Activated T-cell treated with anti-CD3 and anti-CD28 coated beads, Interleukin-2, amount 50 U/mL, for 48 hours (primary cell): ENCODE measurements at places on chromosomes 1 and 21.
A peak's percentile ranks its signal among the peaks of the same experiment; 100 is the strongest.

DNA sequence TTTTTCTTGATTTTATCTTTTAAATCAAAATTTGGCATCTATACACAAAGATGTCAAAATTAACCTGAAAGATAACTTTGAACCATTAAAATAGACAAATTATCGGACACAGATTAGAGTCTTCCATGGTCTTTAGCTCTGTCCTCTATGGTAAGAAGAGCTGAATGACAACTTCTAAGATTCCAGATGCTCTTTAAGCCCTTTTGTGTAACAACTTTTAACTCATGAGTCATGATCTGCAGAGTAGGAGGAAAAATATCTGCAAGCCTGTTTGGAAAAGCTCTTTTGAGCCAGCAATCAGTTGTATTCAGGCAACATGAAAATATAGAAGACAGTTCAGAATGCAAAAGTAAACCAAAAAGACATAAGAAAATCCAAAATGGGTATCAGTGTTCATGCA, 37.8 kb downstream of the TTC13 start:
- DNase-seq = no peak

- DNase-seq = no peak
These were observed 590.6 kb downstream of the NUF2 start for GRCh38 chr1:163912170-163912884.

DNA sequence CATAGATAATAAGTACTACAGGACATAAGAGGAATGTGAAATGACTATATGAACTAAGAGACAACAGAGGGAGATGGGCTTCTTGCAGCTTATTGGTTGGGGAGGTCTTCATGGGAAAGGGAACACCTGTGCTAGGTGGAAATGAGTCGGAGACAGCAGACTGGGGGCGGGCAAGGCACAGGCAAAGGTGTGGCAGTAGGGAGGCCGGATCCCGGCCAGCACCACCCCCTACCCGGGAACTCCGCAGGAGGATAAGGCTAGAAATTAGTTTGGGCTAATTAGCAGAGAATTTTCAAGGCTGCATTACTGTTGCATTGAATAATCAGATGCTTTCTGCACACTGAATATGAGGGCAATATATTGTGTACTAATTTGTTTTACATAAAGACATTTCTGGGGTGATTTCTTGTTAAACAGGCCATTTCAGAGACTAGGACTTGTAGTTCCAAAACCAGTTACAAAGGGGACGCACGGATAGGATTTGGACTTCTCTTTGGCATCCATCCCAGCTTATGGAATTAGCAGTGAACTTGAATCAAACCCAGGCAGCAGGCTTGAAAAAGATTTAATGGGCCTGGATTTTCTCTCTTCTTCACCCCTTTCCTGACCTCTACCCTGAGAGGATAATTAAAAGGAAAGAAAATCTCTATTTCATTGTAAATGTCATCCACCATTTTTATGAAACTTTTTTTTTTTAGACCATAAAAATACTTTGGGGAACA, 2.2 kb upstream of the HUNK start:
- DNase-seq = no peak

DNA sequence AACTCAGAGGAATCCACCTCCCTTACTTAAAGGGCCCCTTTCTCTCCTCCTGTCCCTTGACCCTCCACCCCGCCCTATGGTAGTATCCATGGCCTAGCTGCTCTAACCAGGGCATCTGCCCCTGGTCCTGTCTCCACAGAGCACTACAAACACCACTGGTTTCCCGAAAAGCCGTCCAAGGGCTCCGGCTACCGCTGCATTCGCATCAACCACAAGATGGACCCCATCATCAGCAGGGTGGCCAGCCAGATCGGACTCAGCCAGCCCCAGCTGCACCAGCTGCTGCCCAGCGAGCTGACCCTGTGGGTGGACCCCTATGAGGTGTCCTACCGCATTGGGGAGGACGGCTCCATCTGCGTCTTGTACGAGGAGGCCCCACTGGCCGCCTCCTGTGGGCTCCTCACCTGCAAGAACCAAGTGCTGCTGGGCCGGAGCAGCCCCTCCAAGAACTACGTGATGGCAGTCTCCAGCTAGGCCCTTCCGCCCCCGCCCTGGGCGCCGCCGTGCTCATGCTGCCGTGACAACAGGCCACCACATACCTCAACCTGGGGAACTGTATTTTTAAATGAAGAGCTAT, 1.7 kb downstream of the BTG2 start:
- DNase-seq = peak; percentile 69

- no peak for DNase-seq
These were observed 44.0 kb upstream of the LRRN2 start for GRCh38 chr1:204729516-204729915.

GRCh38 chr1:3441410-3441847, 13.0 kb upstream of the ARHGEF16 start:
- no peak for DNase-seq

GRCh38 chr1:89780721-89781120, 40.1 kb upstream of the LRRC8D start:
- DNase-seq = no peak

- no peak for DNase-seq
These were observed 19.5 kb upstream of the SELENON start for GRCh38 chr1:25780318-25781129.

DNA sequence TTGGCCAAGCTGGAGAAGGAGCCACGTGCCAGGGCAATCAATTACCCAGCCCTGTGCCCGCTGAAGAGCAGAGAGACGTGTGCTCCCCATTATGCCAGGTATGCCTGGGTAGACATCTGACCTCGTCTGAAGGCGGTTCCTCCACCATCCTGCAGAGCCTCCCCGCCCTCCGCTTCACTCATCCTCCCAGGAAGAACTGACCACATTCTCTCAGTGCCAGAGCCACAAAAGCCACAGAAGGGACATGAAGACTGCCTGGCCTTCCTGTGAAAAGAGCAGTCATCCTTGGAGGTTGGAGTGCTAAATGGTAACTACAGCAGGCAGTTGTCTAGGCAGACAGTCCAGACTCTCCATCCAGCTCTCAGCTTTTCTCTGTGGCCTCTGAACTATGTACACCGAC, 12.0 kb downstream of the SYT2 start:
- DNase-seq = no peak

DNA sequence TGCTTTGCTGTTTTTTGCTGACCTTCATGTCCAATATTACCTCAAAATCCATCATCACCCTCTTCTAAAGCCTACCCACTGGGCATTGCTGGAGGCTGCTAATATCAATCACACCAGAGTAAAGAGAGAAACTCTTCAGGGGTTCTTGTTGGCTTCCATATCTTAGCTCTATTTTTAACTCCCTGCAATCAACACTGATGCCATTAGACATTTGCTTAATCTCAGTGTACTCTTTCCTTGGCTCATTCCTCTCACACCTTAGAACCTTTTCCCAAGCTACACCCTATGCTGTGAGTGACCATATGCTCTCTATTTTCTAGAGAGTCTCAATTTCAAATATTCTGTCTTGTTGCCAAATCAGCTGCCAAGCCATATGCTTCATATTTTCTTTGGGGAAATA, 40.6 kb upstream of the RABGAP1L start:
- DNase-seq = no peak

- no peak for DNase-seq
These were observed 16.9 kb downstream of the ATG4C start for GRCh38 chr1:62800825-62801306.

DNA sequence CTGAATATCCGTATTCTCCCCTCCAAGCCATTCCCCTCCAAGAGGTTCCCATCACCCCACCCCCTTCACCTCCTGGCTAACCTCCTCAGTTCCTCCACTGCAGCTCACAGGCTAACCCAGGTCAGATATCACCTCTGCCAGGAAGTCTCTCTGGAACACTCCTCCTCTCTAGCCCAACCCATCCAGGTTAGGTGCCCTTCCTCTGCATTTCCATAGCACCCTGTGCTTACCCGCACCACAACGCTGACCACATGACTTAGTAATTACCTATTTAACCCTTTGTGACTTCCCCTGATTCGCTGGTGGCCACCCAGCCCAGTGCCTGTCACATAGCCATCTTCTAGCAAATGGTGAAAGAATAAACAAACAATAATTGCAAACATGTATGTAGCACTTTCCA, 49.5 kb upstream of the IFFO2 start:
- DNase-seq = peak; percentile 16

DNA sequence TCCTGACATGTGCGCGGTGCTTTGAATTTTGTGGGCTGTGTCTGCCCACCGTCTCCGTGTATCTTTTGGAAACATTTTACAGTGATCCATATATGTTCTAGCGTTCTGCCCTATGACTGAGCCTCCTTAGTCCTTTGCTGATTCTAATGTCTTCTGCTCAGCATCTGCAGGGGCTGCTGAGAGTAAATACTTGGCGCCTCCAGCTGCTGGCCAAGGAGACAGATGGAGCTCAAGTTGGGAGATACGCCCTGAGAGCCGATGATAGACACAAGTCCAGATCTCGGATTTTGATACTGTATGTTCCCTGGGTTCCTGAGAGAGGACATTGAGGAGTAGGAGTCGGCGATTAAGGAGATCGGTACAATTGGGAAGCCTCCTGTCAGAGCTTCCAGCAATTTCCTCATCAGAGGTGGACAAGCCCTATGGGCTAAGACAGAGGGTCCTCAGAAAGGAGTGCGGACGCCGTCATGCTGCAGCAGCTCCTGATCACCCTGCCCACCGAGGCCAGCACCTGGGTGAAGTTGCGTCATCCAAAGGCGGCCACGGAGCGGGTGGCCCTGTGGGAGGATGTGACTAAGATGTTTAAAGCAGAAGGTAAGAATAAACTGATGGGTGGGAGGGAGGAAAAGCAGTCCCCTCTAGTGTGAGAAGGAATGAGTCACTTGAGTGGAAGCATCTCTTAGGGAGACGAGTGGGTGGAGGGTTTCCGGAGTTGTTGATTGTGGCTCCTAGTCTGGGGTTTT, 390 bp downstream of the ZFP69B start:
- peak; percentile 91 for DNase-seq

DNA sequence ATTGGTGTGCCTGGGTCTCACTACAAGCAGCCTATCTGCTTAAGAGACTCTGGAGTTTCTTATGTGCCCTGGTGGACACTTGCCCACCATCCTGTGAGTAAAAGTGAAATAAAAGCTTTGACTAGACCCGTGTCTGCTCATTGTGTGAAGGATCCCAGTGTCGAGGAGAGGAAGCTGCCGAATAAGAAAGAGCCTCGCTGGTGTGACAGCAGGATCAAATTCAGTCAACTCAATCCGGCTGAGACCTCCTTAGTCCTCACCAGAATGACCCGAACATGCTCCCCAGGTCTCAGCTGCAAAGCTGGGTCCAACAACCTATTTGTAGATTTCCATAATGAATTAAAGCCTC, 14.8 kb downstream of the CD2 start:
- DNase-seq = peak; percentile 75

DNA sequence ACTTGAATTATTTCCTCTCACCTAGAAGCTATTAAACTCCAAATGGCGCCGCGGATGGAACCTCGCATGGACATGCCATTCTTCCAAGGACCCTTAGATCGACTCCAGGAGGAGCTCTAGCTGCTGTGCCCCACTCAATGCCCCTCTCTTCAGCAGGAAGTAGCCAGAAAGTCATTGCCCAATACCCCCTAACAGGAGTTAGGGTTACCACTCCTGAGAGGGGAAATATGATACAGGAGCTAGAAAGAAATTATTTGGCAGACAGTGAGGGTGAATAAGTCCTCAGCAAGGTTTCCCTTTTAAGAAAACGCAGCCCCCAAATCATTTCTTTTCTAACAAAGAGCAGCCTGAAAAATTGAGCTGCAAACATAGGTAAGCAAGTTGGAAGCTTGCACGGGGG, 28.6 kb downstream of the TFB2M start:
- DNase-seq = no peak

DNA sequence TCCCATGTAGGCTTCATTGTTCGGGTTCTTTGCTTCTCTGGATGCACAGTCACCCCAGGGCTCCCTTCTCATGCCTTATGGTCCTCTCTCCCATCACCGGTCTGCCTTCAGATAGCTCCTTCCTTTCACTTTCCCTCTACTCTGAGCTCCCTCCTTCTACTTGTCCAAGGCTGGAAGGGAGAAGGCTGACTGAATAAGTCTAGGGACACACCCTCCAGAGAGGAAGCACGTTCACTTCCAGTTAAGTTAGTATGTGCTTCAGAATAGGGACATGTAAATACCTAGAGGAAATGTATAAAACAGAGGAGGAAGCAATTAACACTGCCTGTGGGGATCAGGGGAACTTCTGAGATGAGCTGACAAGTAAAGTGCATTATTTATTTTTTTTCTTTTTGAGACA, 23.5 kb downstream of the CXADR start:
- DNase-seq = no peak

DNA sequence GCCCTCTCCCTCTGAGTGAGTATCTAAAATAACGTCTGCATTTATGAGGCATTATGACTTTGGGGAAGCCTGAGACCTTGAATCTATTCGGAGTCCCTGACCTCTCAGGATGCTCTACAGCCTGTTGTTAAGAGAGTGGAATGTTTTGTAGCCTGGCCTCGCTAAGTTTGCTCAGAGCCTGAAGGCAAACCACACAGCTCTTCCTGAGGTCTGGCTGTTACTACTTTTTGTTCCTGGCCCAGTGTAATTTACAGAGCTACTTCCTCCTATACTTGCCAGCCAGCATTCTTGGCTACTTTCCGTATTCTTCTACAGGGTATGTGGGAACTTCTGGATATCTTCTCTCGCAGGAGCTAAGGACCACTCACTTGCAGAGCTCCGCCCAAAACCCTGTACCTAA, 3.6 kb upstream of the ZMYM4 start:
- DNase-seq = no peak

GRCh38 chr1:54273795-54274163, 73.8 kb downstream of the MRPL37 start:
- no peak for DNase-seq

- no peak for DNase-seq
These were observed 7.4 kb downstream of the AZIN2 start for GRCh38 chr1:33088119-33088906.

GRCh38 chr1:166080277-166080966, 86.4 kb downstream of the FAM78B start:
- DNase-seq = peak; percentile 25

DNA sequence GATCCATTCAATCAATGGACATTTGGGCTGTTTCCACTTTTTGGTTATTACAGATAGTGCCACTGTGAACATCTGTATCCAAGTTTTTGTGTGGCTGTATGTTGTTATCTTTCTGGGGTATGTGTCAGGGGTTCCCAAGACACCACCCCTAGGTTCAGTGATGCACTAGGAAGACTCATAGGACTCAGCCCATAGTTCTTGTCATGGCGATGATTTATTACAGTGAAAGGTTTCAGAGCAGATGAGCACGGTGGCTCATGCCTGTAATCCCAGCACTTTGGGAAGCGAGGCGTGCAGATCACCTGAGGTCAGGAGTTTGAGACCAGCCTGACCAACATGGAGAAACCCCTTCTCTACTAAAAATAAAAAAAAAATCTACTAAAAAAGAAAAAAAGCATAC, 64.1 kb downstream of the MAN1C1 start:
- DNase-seq = no peak

- DNase-seq = no peak
These were observed 17.1 kb downstream of the ARHGEF16 start for GRCh38 chr1:3471356-3472087.

- DNase-seq = no peak
These were observed 114.3 kb upstream of the GRIK3 start for GRCh38 chr1:37148663-37149062.
